ENCODE measurements at places on chromosomes 16 and 17. TPM values are rescaled to one million over a fixed set of nuclear protein-coding genes. Genes with fewer than 3 reads are reported as not detected.

MYH10 gene
- total RNA-seq, result 102 TPM

MT1E gene
- 166 TPM for total RNA-seq

HCRT gene
- total RNA-seq, result not detected

USP6 gene
- not detected for total RNA-seq

MYH2 gene
- total RNA-seq, result not detected

KRT9 gene
- total RNA-seq, result not detected

UMOD gene
- total RNA-seq, result not detected

RTN4RL1 gene
- under 0.01 TPM for total RNA-seq

ATP5PD gene
- total RNA-seq, result 365 TPM

EIF5A gene
- 718 TPM for total RNA-seq

HERPUD1 gene
- 148 TPM for total RNA-seq

PMFBP1 gene
- total RNA-seq, result under 0.01 TPM

RAP1GAP2 gene
- 5.7 TPM for total RNA-seq

RDM1 gene
- not detected for total RNA-seq

KRTAP4-6 gene
- not detected for total RNA-seq

POLR3E gene
- 71.1 TPM for total RNA-seq

HCFC1R1 gene
- total RNA-seq, result 7.2 TPM

NACA2 gene
- not detected for total RNA-seq

FNDC8 gene
- not detected for total RNA-seq
